Activated naive CD8-positive, alpha-beta T cell treated with anti-CD3 and anti-CD28 coated beads, Interleukin-2, amount 50 U/mL, for 16 hours (primary cell): ENCODE measurements at places on chromosomes 5 and 9.

DNA sequence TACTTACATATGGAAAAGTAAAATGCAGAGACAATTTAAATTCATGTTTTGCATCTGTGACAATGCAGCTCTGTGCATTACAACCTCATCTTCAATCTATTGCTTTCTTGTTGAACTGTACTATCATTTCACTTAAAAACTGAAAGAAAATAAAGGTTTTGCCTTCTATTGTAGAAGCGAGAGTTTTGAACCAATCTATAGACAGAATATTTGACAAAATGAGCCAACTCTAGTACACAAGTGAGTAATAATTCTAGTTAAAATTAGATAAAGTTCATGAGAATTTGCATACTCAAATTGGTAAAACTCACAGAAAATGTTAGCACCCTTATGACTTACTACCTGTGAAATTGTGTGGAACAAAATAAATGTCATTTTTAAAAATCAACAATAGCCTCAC, 123.7 kb downstream of the EDIL3 start:
- DNase-seq = no peak

GRCh38 chr9:87830446-87830845, 52.2 kb upstream of the SPATA31E1 start:
- no peak for DNase-seq

- no peak for DNase-seq
These were observed 126.8 kb downstream of the GCNT1 start for GRCh38 chr9:76585487-76586389.

- no peak for DNase-seq
These were observed 537 bp downstream of the C8G start for GRCh38 chr9:136945333-136946227.

GRCh38 chr9:21560281-21560745, 78.2 kb upstream of the IFNE start:
- no peak for DNase-seq

DNA sequence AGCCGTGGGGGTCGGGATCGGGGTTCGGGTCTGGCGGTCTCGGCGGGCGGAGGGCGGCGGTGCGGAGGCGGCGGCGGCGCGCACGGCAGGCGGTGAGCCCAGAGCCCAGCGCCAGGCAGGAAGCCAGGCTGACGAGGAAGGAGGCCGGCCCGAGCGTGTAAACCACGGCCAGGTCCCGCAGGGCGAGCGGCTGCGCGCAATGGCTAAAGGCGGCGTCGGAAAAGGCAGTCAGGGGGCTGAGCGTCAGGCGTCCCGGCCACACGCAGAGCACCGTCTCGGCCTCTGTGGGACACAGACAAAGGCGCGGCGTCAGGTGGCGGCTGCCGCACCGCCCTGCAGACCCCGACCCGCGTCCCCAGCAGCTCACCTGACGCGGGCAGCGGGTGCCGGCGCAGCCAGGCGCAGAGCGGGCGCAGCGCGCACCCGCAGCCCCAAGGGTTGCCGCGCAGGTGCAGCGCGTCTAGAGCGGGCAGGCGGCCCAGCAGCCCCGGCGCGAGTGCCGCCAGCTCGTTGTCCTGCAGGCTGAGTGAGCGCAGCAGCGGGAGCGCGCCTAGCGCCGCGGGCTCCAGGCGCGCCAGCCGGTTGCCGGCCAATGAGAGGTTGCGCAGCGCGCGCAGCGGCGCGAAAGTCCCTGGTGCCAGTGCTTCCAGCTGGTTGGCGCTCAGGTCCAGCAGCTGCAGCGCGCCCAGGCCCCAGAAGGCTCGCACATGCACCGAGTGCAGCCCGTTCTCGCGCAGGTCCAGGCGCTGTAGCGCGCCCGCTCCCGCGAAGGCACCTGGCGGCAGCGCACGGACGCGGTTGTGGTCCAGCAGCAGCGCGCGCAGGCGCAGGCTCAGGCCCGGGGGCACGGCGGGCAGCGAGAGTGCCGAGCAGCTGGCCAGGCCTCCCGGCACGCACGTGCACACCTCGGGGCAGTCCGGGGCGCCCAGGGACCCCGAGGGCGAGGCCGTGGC, 671 bp downstream of the LRRC26 start:
- no peak for DNase-seq

GRCh38 chr9:1207686-1208085, 157.5 kb downstream of the DMRT2 start:
- no peak for DNase-seq

DNA sequence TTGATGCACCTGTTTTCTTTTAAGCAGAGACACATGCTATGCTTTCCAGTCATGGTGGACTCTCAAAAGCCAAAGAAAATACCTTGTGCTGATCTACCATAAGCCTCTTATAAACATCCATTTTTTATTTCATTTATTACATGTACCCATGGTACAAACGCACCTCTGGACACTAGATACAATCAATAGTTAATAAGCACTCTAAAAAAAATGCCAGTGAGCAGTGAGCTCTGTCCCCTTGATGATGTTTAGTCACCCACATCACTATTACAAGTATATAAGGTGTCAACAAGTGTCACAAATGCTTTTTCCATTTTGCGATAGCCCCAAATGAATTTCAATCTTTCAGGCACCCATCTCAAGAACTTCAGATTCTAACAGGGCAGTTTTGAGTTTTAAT, 5.9 kb downstream of the KLF4 start:
- no peak for DNase-seq

GRCh38 chr5:77030097-77031071, at the start of gene AGGF1:
Gene AGGF1 (plus strand): TSS chr5:77030404. CDS start chr5:77030767, 363 bp downstream.
- peak; percentile 87 for DNase-seq

GRCh38 chr9:131179561-131180219, 54.3 kb downstream of the NUP214 start:
- no peak for DNase-seq

DNA sequence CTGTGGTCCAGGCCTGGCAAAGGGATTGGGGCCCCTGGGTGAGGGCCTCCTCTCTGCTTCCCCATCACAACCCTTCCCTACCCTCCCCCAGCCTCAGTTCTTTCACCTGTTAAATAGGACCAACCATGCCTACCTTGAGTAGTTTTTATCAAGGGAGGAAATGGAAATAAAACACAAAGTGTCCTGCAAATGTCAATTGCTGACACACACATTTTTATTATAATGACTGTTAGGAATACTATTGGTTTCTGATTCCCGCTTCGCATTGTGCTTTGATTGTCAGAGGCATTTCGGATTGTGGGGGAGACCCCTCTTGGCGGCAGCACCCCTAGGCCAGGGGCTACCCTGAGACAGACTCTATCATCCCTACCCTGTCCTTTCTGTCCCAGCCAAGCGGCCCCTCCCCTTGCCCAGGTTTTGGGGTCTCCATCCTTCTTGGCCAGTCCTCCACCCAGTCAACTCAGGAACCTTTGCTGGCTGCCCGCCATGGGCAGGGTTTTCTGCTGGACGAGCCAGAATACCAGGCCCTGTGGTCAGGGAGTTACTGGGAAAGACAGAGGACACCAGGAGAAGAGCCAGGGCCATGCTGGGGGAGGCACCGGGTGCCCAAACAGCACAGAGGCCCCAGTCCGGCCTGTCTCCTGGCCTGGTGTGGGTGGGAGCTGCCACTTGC, 18.4 kb upstream of the TTLL11 start:
- no peak for DNase-seq

DNA sequence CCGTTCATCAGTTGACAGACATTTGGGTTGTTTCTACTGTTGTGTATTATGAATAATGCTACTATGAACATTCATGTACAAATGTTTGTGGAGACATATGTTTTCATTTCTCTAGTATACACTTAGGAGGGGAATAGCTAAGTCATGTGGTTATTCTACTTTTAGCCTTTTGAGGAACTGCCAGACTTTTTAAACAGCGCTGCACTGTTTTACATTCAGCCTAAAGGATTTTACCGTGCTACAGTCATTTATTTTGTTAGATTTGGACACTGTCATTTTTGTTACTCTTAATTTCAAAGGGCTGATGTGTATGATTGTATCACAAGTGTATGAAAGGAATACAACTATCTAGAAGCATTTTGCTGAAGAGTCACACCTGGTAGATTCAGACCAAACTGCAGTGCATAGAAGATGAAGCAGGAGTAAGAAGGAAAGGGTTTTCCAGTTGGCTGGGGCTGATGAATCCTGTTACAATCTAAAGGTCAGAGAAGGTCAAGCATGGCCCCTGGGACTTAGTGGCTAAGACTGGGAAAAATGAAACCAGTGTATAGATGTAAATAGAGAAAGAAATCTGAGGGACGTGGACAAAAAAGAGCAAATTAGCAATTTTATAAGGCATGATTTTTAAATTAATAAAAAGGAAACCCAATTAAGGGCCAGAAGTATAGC, 509.7 kb downstream of the PSAT1 start:
- DNase-seq = no peak

DNA sequence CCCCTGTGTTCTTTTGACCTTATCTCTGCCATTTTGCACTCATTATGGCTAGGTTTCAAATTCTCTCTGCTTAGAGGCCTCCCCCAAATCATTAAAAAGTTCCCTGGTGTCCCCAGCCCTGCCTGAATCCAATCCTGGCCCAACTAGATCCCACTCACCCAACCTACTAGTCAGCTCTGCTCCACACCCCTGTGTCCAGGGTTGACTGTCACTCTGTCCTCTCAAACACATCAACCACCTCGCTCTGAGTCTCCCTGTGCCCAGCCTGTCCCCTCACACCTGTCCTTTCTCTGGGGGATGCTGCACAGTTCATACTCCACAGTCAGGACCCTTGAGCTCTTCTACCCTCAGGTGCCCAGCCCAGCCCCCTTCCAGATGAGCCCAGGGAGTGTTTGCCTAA, 154.2 kb upstream of the SV2C start:
- no peak for DNase-seq

GRCh38 chr5:168329302-168329701, 37.9 kb downstream of the WWC1 start:
- no peak for DNase-seq

- DNase-seq = no peak
These were observed 34.5 kb upstream of the SLC46A2 start for GRCh38 chr9:112925058-112925641.

DNA sequence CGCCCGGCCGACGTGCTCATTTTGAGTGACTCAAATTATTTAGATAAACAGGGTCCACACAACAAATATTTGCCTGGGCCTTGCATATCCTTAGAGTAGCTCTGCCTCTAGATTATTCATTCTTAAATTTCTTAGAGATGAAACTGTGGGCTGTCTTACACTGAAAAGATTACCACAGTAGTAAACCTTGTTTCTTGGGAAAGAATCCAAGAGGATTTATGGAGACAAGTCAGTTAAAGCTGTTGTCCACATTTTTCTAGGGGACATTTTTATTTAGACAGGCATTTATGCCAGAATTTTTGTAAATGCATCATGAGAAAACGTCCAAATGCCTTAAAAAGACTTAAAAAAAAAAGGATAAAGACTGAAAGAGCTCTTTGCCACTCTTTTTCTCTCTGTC, 32.6 kb upstream of the RANBP3L start:
- DNase-seq = no peak

GRCh38 chr5:87307796-87308423, 40.2 kb downstream of the RASA1 start:
- DNase-seq = no peak

DNA sequence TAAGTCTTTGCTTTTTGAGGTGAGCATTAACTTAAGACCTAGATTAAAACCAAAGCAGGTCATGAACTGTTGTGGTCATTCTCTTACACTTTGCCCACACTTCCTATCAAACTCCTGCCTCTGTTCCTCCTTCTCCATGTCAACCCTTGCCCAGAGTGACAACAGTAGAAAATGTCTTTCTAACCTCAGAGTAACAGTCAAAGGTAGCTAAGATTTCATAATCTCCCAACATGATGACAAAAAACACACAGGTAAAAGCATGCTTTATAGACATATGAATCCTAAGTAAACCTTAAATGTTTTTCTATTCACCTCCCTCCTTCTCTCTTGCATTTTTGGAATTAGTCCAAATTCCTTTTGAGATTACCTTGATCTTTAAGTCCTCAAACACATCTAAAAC, 422.3 kb downstream of the SPATA31D1 start:
- no peak for DNase-seq

- DNase-seq = no peak
These were observed 247.5 kb downstream of the ADAMTSL1 start for GRCh38 chr9:18721267-18721994.

- DNase-seq = no peak
These were observed 288.9 kb upstream of the DMAC1 start for GRCh38 chr9:8088477-8088876.

- no peak for DNase-seq
These were observed 71.2 kb upstream of the SLC28A3 start for GRCh38 chr9:84411683-84412267.

GRCh38 chr9:130313103-130313858, 47.7 kb downstream of the HMCN2 start:
- DNase-seq = no peak

DNA sequence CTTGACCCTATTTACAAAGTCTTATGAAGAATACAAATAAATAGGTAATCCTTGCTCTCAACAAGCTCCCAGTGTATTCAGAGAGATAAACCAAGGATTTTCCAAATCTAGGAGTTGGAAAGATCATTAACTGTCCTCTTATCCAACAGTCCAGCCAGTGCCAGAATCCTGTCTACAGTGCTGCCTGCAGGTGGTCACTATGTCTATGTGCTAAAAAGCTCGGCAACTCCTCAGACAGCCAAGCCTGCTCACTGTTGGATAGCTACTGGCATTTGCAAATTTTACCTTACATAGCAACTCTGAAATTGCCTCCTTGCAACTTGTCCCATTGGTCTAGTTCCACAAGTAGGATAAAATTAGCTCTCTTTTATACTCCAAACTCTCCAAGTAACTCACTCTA, 187.4 kb downstream of the DCP2 start:
- DNase-seq = no peak

- no peak for DNase-seq
These were observed 52.1 kb downstream of the TLE1 start for GRCh38 chr9:81637276-81637675.

GRCh38 chr5:110094548-110094947, 404.8 kb downstream of the MAN2A1 start:
- DNase-seq = no peak

DNA sequence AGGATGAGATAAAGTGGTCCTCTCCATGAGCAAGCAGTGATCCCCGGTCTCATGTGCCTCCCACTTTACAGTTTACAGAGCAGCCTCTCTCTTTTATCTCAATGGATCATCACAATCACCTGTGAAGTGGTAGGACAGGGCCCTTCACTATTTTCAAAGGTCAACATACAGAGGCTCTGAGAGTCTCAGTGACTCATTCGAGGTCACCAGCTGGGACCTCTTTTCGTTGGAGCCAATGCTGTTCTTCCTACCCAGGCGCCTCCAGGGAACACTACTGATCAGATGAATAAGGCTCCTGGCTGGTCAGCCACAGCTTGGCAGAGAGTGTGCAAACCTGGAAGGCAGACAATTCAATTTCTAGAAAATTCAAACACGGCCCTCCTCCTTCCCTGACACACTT, 16.6 kb downstream of the GGTA1 start:
- no peak for DNase-seq

- DNase-seq = no peak
These were observed 39.4 kb upstream of the KIF2A start for GRCh38 chr5:62266573-62266972.

DNA sequence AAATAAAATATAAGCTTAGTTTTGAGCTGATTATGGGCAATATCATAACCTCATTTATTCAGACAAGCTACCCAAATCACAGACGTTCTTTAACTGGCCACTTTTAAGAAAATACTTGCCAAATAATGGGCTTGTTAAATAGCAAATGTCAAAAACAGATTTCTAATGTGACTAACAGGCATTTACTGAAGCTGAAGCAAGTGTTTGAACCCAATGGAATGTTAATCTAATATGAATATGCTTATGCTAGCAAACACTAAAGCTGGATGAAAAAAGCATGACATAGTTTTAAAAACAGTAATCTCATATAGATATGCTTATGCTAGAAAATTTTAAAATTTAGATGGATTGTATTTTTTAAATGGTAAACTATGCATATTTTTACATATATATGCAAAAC, 411.6 kb upstream of the PTGER4 start:
- DNase-seq = no peak

GRCh38 chr9:15738011-15738410, 185.2 kb downstream of the CCDC171 start:
- no peak for DNase-seq
